ENCODE measurements at places on chromosomes 12 and 14.

GRCh38 chr12:19757317-19757877 is 318.1 kb downstream of the AEBP2 start:
- peak; percentile 11 for DNase-seq

DNA sequence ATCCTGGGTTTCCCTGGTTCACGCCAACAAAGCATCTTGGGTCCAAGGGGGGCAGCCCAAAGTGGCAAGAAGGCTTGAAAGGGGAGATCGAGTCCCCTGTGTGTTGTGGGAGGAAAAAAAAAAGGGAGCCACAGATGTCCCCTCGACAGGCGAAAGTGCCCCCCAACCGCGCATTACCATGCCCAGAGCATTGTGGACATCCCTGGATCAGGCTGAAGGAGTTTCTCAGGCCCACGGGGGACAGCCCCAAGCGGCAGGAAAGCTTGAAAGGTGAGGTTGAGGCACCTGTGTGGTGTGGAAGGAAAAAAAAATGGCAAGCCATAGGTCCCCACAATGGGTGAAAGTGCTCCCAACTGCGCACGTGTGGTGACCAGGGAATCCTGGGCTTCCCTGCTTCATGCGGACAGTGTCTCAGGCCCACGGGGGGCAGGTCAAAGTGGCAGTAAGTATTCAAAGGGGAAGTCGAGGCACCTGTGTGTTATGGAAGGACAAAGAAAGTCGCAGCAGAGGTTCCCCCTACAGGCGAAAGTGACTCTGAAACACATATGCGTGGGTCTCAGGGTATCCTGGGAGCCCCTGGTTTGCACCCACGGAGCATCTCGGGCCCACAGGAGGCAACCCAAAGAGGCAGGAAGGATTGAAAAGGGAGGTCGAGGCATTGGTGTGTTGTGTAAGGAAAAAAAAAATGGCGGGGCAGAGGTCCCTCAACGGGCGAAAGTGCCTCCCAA is 580.1 kb downstream of the ALG10 start:
- DNase-seq = no peak

GRCh38 chr14:22598099-22598895 is at the start of gene ABHD4:
Gene ABHD4 (plus strand): TSS chr14:22598300. CDS start chr14:22598307, 7 bp downstream.
- DNase-seq = peak; percentile 91

GRCh38 chr14:96461950-96462798 is 40.0 kb upstream of the PAPOLA start:
- DNase-seq = no peak

- no peak for DNase-seq
These were observed 4.8 kb downstream of the MYH7 start for GRCh38 chr14:23430723-23431085.

Measured in erythroblast (primary cell).